Esophagus mucosa (tissue), 1 donor: ENCODE measurements at places on chromosomes 16 and 17.

DNA sequence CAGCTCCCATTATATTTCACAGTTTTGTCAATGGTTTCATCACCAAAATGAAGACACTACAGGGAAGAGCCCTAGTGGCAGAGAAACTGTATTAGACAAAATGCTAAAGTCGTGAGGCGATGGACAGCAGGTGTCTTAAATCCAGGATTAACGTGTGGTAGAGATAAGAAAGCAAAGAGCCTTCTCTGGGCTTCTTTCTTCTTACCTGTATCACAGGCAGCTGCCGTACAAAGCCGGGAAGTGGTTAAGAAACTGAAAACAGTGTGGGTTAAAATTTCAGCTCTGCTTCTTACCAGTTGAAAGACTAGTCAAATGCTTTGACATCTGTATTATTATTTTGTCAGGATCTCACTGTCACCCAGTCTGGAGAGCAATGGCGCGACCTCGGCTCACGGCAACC, 98.2 kb upstream of the NUDT7 start:
- no peak for ATAC-seq

DNA sequence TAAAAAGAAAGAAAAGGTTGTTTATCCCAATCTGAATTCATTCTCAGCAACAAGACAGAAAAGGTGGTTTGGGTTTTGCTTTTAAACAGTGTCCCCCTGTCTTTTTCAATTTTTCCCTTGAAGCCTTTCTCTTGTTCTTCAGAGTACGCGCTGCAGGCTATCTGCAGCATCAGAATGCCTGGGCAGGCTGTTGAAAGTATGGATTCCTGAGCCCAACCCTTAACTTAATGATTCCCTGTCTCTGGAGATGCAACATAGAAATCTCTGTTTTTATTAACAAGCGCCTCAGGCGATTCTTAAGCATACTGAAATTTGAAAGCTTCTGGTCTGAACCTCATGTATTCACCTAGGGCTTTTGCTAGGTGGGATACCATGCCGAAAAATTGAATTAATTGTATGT, 32.1 kb downstream of the DGKE start:
- ATAC-seq: no peak

- ATAC-seq: no peak
Observed at GRCh38 chr17:4536259-4536741, 18.9 kb downstream of the MYBBP1A start.

DNA sequence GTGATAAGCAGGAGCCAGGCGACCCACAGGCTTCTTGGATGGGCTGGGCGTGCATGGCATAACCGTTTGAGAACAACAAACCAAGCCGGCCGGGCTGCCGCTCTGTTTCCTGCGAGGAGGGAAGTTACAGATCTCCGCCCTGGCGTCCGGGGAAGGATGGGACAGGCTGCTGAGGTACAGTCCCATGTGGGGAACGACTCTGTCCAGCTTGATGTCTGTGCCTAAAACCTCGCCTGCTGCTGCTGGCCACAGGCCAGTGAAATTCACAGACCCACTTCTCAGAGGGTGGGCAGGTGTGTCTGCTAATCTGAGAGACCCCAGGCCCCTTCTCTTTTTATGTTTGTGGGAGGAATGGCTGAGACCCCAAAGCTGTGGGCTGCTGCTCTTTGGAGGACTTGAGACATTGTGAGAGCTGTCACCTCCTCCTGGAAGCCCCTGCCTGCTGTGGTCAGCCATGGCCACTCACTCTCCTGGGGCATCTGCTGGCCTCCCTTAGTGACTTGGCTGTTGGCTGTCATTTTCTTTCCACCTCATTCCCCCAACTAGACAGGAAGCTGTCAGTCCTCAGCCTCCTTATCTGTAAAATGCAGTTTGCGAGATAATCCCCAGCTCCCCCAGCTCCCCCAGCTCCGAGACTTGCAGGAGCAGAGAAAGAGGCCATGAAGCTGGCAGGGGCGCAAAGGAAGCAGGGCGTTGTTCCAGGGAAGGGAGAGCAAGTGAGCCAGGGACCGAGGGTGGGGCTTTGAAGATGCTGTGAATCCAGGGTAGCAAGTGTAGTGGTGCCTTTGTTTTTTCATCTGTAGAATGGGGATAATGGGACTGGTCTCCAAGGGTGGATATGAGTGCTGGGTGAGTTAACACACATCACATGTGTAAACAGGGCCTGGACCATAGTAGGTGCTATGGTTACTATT, 51.0 kb downstream of the CMIP start:
- no peak for ATAC-seq

DNA sequence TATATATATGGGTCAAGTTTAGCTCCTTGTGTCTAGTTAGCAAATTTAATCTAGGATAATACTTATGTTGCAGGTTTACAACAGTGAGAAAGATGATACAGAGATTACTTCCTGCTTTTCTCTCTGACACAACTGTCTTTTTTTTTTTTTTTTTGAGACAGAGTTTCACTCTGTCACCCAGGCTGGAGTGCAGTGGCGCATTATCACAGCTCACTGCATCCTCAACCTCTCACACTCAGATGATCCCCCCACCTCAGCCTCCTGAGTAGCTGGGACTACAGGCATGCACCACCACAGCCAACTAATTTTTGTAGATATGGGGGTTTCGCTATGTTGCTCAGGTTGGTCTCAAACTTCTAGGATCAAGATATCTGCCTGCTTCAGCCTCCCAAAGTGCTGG, 706.9 kb upstream of the SOX9 start:
- ATAC-seq: peak; percentile 45

DNA sequence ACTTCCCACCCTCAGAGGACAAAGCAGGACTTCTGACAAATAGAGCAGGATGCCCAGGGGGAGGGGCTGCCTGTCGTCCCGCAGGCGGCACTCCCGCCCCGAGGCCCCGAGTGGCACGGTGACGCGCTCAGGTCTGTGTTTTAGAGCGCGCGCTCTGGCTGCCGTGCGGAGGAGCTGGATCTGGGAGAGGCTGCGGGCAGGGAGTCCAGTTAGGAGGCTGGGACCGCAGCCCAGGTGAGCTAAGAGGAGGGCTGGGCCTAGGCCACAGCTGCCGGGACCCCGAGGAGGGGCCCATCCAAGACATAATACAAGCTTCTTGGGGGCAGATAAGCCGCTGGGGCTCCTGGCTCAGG, 6.4 kb downstream of the DOC2A start:
- no peak for ATAC-seq

DNA sequence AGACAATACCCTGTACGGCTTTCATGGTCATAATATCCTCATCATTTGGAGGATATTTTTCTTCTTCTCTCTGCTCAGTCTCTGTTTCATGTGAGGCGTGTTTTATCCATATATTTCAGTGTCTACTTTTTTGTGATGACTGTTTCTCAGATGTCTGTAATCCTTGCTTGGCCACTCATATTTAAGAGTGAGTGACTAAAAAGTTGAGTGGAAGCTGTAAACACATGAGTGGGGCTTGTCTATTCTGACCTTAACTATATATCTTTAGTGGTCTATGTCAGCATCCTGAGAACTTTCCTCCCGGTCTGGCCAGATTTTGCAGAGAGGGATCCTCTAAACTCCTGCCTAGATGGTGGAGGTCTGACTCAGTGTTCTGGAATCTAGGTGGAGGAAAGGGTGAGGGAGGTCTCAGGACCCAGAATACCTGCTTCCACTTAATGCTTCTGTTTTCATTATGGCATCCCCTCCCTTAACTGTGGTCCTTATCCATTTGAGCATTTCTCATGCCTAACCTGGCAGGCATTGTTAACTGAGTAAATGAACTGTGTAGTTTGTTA, 6.0 kb downstream of the DDX19B start:
- no peak for ATAC-seq

DNA sequence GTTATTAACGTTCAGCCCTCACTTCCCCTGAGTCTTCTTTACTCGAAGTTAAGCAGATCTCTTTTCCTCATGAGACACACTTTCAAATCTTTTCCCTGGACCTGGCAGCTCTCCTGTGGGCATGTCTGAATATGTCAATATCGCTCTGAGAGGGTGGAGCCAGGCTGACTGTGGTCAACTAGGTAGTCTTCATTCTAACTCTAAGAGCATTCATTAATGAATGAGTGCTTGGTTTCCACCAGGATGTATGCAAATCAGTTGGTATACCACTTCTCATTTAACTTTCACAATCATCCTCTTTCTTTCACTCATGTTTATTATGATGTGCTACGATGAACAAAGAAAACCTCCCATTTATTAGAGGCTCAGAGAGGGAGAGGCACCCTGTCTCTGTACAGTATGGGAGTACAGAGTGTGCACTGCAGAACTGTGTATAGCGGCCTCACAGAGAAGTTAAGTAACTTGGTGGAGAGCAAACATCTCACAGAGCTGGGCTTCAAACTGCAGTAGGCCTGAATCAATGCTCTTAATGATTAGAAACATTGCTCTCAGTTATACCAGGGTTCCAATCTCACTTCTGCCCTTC, 39.9 kb downstream of the OTOA start:
- ATAC-seq: peak; percentile 63

- no peak for ATAC-seq
Observed at GRCh38 chr17:41553176-41553575, 18.7 kb downstream of the KRT9 start.

DNA sequence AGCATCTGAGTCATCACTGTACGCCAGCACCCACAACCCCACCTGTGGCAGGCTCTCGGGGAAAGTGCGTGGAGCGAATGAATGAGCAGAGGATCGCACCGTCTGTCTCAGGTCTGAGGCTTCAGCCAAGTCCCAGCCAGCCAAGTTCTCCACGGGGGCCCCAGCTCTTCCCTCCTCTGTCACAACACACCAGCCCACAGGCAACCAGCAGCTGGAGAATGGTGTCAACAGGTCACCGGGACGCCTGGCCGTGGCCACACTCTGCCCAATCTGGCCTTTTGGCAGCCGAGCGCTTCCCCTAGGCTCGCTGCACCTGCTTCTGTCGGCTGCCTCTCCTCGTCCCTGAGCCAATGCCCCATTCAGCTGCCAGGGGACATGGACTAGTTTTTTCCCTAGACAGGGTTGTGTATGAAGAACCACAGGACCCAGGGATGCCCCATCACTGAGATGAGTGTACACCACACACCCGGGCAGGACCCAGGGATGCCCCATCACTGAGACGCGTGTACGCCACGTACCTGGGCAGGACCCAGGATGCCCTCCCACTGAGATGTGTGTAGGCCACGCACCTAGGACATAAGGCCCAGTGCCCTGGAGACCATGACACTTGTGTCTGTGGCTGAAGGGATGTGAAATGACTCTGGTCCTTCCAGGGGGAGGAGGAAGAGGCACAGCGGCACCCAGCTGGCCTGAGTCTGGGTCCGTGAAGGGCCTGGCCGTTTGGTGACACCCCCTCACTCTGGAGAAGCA, 52.8 kb downstream of the ABR start:
- no peak for ATAC-seq

- peak; percentile 87 for ATAC-seq
Observed at GRCh38 chr17:56908001-56908542, 5.8 kb downstream of the TRIM25 start.
